ENCODE measurements at places on chromosomes 1 and 21.
A peak's percentile ranks its signal among the peaks of the same experiment; 100 is the strongest.

GRCh38 chr1:155187456-155187891 lies 13.8 kb downstream of the TRIM46 start:
- DNase-seq, result no peak

GRCh38 chr1:246971090-246971721 lies 36.7 kb downstream of the ZNF695 start:
- DNase-seq, result no peak

DNA sequence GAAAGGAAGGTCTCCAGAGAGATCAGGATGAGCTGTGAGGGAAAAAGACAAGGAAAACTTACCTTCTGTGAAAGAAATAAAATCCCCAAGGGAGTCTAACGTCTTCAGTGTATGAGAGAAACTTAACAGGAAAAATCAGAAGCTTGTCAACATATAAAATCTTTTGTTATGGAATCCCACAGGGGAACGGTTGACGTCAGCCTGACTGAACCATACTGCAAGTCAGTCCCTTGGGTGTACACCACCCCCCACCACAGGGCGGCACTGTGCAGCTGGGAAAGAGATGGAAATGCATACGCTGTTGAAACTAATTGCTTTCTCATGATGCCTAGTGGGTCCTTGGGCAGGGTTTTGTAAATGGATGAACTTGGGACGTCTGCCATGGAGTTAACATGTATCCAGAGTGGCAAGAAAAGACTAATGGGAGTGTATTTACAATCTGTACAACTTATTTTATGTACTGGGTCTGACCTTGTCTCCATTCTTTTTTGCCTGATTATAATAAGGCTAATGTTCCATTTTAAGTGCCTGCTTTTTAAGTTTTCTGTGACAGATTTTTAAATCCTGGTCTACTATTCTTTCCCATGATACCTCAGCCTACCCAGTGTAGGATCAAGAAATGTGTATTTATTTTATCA lies 22.7 kb downstream of the UTP25 start:
- DNase-seq, result no peak

DNA sequence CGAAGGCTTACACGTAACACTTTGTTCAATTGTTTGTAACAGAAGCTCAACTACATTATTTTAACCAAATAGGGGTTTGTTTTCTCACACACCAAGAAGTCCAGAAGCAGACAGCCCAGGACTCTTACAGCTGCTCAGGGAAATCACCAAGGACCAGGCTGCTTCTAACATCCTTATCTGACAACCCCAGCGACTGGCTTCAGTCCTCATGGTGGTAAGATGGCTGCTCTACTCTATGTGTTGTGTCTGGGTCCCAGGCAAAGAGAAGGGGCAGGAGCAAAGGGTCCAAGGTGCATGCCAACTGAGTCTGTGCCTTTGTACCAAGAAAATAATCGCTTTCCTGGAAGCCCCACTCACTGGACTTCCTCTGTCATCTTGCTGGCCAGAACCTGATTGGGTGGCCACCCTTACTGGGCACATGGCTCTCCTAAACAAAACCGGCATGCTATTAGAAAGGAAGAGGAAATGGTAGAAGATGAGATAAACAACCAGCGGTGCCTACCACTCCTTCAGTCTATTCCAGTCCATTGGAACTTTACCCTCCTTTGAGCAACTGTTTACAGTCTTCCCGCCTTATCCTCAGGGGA lies 34.1 kb upstream of the LRRC8D start:
- no peak for DNase-seq

DNA sequence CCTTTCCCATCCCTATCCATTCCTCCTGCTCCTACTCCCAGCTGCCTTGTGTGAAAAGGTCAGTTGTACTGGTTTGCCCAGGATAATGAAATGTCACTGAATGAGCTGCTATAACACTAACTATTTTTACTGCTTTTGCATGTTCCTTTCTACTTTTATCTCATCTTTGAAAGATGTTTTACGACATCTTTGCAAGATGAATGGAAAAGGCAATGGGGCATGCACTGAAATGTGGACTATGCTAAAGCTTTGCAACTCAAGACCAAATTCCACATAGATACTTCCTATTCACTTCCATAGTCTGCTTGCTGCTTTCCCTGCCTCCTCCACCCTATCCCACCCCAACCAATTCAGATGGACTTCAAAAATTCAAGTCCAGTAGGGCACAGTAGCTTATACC lies 111.3 kb downstream of the SETD4 start:
- DNase-seq, result no peak

- no peak for DNase-seq
Measured at GRCh38 chr1:204150702-204151551, 917 bp downstream of the ETNK2 start.

DNA sequence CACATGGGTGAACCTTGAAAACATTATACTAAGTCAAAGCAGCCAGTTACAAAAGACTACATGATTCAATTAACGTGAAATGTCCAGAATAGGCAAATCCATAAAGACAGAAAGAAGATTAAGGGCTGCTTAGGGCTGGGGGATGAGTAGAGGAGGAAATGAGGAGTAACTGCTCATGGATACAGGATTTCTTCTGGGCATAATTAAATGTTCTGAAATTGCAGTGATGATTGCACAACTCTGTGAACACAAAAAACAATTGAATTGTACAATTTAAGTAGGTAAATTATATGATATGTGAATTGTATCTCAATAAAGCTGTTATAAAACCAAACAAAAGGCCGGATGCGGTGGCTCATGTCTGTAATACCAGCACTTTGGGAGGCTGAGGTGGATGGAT lies 52.2 kb downstream of the RERE start:
- no peak for DNase-seq

DNA sequence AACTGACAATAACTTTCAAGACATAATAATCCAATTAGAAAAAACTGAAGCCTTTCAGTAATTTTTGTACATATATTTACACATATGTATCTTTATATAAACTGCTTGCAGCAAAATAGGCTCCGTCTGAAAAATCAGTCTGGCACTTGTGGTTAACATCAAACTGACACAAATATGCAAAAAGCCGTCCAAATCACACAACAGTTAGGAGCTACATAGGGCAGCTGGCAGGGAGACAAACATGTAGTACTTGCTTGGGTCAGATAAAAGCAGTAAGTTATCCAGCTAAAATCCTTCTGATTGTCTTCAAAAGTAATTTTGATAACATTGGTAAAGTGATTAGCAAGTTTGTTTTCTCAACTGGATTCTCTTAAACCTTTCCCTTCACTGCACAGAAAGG lies 14.7 kb upstream of the GUCA2A start:
- no peak for DNase-seq

DNA sequence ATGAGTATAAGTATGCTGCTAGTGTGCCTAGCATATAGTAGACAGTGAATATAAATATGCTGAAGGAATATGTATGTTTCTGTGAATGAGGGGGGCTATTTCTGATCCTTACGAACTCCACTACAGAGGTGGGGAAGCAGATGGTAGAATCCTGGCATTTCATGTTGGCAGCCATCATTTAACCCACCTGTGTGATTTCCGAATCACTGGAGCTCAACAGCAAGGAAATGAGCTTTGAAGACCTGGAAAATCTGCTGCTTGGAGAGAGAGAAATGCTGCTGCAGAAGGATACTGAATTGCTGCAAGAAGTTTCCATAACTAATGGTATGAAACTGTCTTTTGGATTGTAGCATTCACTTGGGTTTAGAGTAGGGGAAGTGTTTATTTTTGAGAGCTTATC lies 83.5 kb downstream of the RABGAP1L start:
- DNase-seq, result no peak

GRCh38 chr1:23424293-23425192 lies at the start of gene TCEA3:
Gene TCEA3, minus strand, starts transcription at chr1:23424748. Its CDS starts 115 bp downstream, at chr1:23424633.
- DNase-seq, result peak; percentile 79

GRCh38 chr1:184890539-184890973 lies 83.8 kb downstream of the NIBAN1 start:
- no peak for DNase-seq

DNA sequence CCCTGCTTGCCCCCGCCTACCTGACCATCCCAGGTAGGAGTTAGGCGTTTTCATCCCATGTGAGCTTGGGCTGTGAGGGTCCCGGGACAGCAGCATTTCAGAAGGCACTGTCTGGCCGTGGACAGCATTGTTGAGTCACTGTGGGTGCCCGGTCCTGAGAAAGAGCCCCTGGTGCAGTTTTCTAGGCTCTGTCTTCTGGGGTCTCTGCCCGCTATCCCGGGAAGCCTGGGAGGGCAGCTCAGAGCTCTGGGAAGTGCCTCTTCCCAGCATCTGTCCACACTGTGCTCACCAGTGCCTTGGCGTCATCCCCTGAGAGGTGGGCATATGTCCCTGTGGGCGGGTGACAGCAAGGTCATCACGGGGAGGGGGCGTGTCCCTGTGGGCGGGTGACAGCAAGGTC lies 11.4 kb upstream of the ZNF669 start:
- DNase-seq, result no peak

DNA sequence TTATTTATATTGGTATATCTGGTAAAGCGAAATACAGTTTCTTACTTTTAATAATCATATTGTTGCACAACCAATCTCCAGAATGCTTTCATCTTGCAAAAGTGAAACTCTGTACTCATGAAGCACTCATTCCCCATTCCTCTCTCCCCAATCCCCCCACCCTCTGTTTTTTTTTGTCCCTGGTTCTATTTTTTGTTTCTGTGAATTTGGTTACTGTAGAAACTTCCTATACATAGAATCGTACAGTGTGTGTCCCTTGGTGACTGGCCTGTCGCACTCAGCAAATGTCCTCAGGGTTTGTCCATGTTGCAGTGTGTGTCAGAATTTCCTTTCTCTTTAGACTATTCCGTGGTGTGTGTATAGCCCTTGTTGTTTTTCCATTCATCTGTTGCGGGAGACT lies 7.9 kb upstream of the NLRP3 start:
- no peak for DNase-seq

DNA sequence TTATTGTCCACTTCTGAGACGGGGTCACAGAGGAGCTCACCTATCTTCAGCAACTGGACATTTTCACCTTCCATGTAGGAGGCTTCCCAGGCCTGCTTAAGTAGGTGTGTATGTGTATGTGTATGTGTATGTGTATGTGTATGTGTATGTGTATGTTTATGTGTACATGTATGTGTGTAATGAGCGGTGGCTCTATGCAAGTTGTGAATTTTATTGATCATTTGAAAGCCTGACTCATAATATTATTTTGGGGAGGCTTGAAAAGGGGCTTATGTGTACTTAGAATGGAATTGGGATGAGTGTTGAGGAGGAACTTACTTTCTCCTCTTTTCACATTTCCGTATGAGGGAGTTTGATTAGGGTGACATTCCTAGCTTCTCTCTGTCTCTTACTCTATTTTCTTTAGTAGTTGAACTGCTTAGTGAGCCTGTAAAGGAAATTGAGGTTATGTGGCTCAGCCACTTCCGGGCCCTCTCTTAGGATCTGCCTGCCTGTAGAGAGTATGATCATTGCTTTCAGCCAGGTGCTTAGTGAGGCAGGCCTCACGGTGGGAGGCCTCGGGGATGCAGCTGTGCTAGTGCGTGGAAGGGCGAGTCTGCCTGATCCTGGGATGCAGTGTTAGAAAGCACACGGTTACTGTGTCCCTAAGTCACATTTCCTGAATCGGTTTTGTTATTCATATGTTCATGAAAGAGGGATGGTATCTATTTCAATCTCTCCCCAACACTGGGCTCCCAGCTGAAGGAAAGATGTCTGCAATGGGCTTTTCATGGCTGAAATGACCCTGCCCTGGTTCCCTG lies 61.0 kb downstream of the IER5 start:
- DNase-seq, result no peak

DNA sequence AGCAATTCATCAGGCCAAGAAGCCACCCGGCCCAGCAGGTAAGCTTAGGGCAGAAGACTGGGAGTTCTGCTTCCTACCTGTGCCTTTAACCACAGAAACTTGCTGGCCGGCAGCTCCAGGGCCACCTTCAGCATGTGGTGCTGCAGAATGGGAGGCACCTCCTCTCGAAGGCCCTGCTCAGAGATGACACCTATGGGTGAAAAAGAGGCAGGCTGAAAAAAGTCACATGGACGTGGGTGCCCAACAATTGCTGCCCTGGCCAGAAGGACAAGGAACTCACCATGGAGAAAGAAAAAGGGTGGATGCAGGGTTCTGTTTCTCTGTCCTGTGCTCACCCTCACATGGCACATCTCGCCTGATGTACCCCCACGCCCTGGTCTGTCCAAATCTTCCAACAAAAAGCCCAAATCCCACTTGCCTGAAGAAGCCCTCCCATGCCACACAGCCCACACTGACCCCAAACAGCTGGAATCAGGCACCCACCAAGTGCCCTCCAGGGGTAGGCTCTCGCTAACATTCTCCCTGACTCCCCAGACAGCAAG lies 33.0 kb downstream of the URB1 start:
- DNase-seq, result no peak

GRCh38 chr1:208013210-208013609 lies 102.3 kb upstream of the CD34 start:
- DNase-seq, result no peak

DNA sequence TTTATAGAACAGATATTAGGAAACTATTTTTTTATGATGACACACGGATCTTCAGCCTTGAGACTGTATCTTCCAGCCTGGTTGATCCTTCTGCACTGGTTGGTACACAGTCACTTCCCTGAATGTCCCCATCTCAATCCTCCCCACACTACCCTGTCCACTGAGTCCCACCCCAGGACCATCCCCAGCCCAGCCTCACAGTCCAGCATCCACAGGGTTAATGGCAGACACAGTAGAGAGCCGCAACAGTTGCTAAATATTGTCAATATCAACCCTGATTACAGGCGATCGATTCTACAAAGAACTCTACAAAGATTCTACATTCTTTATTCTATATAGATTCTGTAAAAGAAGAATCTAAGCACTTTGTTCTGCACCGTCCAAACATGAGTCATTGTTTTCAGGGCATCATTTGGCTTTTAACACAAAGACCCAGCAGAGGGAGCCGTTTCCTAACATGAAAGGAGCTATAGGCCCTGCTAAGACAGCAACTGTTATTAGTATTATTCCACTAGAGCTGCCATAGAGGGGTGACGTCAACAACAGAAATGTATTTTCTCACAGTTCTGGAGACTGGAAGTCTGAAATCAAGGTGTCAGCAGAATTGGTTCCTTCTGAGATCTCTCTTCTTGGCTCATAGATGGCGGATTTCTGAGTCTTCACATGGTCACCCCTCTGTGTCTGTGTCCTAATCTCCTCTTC lies 30.1 kb upstream of the IFNAR2 start:
- DNase-seq, result peak; percentile 80

GRCh38 chr1:229758101-229759036 lies 132.3 kb downstream of the URB2 start:
- no peak for DNase-seq

DNA sequence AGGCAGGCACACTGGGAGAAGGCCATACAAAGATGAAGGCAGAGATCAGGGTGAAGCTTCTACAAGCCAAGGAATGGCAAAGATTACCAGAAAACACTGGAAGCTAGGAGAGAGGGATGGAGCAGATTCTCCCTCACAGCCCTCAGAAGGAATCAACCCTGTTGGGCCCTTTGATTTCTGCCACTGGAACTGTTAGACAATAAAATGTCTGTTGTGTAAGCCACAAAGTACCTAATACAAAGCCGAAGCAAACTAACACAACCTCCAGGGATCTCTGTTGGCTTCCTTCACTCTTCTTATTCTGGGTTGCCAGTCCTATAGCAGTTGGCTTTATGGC lies 1.7 kb upstream of the PLA2G2A start:
- no peak for DNase-seq

DNA sequence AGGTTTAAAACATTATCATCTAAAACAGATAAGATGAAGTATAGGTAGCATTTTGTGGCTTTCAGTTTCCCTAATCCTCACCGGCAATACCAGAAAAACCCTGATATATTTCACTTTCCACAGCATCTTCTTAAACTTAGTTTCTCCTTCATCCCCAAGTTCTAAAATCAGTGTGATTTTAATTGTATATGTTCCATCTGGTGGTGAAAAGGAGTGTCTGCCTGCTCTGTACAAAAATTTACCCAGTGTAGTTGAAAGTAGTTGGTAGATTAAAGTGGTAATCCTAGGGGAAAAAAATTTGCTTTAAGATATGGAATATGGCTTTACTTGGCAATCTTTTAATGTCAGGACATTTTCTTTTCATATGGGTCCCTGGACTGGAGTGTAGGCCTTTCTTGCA lies 74.3 kb downstream of the CEP350 start:
- DNase-seq, result no peak
